Left lung (tissue), 14 donors: ENCODE measurements at places on chromosomes 3 and 15. TPM values are rescaled to one million over a fixed set of nuclear protein-coding genes. Genes with fewer than 3 reads are reported as not detected.
A peak's percentile ranks its signal among the peaks of the same experiment; 100 is the strongest.

The PLSCR2 gene
- total RNA-seq = 0.73 TPM

The LTK gene
- 1.8 TPM for total RNA-seq

DNA sequence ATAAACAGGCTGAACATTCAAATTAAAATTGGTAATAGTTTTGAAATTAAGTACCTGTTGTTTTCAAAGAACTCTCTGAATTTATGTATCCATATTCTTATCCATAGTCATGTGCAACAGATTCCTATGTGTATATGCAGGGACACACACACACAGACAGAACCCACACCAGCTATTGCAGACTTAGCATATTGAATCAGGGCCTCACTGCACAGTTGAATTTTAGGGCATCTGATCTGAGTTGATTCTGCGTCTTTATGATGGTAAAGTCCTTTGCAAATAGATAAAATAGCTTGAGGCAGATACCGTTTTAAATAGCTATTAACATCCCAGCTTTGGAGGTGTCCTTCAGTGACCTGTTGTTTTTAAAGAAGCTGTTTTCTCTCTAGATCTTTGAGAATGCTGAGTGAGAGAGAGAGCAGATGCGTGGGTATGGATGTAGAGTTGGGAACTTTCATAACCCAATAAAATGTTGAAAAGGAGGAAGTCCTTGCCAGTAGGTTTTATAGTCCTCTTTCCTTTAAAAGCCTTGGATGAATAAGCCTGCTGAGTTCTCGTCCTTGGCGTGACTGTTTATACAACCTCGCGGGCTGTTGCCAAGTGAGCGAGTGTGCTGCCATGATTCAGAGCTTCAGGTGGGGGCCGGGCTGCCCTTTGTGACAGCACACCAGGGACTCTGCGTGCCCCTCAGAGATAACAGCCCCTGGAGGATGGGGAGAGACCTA is 18.3 kb downstream of the MYZAP start:
- H3K27me3 ChIP-seq = no peaks in the 10 kb centered on the region
- H3K4me1 ChIP-seq = peaks cover 12% of the 10 kb centered on the region
- no peak overlapping the region for H3K27ac ChIP-seq
- no peak overlapping the region for H3K4me3 ChIP-seq
- DNase-seq = no peak

DNA sequence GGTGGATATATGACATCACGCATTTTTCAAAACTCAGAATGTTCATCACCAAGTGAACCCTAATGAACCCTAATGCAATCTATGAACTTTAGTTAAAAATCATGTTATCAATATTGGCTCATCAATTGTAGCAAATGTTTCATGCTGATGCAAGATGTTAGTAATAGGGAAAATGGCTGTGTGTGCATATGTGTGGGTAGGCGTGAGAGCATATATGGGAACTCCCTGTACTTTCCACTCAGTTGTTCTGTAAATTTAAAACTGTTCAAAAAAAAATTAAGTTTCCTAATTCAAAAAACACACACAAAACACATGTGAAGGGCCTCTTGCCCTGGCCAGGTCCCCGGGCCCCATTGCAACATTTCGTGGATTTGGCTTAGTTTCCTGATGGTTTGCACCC is 89.7 kb upstream of the PROK2 start:
- no peaks in the 10 kb centered on the region for H3K36me3 ChIP-seq
- H3K4me1 ChIP-seq = no peaks in the 10 kb centered on the region
- H3K4me3 ChIP-seq = no peak overlapping the region
- H3K27ac ChIP-seq = no peak overlapping the region

The LIPH gene
- total RNA-seq = 35.6 TPM

The CHDH gene
- total RNA-seq = 11.4 TPM

DNA sequence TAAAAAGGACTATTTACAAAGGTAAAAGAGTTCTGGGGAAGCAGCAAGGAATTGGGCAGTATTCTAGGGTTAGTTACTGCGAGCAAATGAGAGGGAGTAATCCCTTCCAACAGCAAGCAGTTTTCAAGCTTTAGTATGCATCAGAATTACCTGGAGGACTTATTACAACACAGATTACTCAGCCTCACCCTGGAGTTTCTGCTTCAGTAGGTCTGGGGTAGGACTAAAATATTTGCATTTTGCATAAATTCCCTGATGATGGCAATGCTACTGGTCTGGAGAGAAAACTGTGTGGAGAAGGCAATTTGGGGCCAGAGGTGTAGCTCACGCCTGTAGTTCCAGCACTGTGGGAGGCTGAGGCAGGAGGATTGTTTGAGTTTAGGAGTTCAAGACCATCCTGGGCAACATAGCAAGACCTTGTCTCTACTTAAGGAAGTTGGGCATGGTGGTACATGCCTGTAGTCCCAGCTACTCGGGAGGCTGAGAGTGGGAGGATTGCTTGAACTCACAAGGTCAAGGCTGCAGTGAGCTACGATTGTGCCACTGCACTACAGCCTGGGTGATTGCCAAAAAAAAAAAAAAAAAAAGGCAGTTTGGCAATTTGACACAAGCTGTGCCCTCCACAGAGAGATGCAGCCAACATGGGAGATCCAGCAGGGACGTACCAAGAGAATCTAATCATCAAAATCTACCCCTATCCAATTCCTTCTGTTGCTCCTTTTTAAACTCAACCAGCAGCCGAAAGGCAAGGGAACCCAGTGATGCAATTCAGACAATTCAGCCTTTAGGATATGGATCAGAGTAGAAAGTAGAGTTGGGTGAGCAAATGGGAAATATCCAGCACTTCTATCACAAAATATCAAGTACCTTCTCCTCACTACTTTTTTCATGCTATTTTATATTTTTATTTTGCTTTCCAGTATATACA is 27.1 kb upstream of the AP4E1 start:
- no peak overlapping the region for H3K4me3 ChIP-seq
- peaks cover 78% of the 10 kb centered on the region for H3K4me1 ChIP-seq
- DNase-seq = no peak
- no peaks in the 10 kb centered on the region for H3K27me3 ChIP-seq
- peak overlapping the region; percentile 73 for H3K27ac ChIP-seq

DNA sequence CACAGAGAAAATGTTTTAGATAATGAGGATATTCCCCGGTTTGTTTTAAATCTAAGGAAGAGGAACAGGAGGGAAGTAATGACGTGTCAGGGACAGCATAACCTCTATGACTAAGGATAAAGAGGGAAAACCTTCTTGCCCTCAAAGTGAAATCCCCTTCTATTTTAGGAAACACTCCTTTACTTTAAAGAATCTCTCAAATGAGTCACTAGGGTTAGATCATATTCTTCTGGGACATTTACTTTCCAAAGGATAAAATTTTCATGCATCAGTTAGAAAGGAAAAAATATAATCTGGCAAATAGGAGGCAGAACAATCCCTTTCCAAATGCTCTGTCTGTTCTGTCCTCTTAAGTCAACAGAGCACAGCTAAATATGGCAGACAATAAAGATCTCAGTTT is 43.2 kb upstream of the UBE2E2 start:
- H3K4me3 ChIP-seq = no peak overlapping the region
- no peaks in the 10 kb centered on the region for H3K36me3 ChIP-seq
- no peaks in the 10 kb centered on the region for H3K27me3 ChIP-seq
- H3K4me1 ChIP-seq = no peaks in the 10 kb centered on the region
- DNase-seq = no peak

DNA sequence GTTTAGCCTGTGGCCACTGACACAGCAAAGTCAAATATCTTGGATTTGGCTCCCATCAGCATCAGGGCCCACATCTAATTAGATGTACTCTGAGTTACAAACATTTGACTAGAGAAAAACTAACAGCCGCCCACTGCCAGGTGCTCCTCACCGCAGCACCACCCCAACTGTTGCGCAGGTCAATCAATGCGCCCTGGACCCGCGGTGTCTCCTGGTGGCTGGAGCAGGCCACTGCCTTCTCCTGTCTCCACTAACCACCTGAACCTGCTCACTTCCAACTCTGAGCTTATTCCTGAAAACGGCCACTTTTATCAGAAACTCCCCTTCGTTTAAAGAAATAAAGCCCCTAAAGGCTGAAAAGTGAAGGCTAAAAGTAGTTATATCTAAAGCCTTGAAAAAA is 4.3 kb downstream of the RIOX2 start:
- peaks cover 21% of the 10 kb centered on the region for H3K4me1 ChIP-seq
- H3K4me3 ChIP-seq = no peak overlapping the region
- no peak overlapping the region for H3K27ac ChIP-seq
- no peak for DNase-seq
- H3K36me3 ChIP-seq = peaks cover 16% of the 10 kb centered on the region

- H3K4me1 ChIP-seq = no peaks in the 10 kb centered on the region
- H3K4me3 ChIP-seq = no peak overlapping the region
- H3K27me3 ChIP-seq = no peaks in the 10 kb centered on the region
- no peak for DNase-seq
- no peak overlapping the region for H3K27ac ChIP-seq
These were observed 129.2 kb downstream of the ISL2 start for GRCh38 chr15:76465728-76466127.

The GAP43 gene
- 0.29 TPM for total RNA-seq

DNA sequence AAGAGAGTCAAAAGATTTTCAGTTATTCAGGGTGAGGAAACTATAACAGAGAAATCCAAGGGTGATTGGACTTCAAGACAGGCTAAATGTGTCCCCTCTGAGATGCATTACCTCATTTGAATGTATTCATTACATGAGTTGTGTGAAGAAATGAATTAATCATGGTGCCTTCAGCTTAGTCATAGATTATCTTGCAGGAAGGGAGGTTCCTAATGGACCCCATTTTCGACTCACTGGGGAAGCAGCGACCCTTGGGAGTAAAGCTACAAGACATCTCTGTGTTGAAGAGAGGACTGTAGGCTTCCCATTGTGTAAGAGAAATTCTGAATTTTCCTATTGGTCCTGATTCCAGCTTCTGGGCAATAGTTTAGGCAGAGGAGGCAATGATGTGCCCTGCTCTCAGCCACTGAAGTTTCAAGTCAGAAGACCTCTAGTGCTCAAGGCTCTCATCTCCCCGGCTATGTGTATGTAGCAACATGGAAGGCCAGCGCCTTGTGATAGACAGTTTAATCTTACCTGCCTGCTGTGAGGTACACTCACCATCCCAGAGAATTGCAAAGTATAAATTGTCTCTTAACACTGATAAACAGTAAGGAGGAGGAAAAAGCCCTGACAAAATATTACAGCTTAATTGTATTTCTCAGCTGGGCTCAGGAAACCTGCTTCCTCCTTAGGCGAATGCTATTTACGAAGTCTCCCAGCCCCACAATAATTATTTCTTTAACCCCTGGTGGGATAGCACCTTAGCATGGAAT is 133.8 kb downstream of the PDCD6IP start:
- H3K27ac ChIP-seq = no peak overlapping the region

The KLHL24 gene
- total RNA-seq = 59.2 TPM

The SLC38A3 gene
- total RNA-seq = 0.23 TPM

The ADAMTS7 gene
- 9.1 TPM for total RNA-seq

The NFKBIZ gene
- 76.0 TPM for total RNA-seq

DNA sequence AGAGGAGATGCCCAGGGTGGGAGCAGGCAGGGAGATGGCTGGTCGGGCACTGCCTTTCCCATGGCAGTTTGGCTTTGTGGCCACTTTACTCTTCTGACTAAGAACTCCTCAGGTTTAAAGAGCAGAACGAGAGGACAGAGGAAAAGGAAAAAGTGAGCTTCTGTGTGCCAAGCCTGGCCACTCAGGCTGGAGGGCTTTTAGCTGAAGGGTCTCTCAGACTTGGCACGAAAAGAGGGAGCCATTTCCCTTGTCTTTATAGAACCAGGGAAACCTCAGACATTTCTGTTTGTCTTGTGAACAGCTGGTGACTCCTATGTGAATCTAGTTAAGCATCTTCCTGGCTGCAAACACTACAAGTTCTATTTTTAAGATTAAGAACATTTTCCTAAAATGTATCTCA is 23.3 kb upstream of the PSMD6 start:
- no peak overlapping the region for H3K27ac ChIP-seq
- H3K27me3 ChIP-seq = peaks cover 4% of the 10 kb centered on the region
- no peak overlapping the region for H3K4me3 ChIP-seq
- no peaks in the 10 kb centered on the region for H3K4me1 ChIP-seq

GRCh38 chr3:49358884-49359225 is 702 bp upstream of the GPX1 start:
- H3K4me3 ChIP-seq = peak overlapping the region; percentile 83
- H3K27ac ChIP-seq = peak overlapping the region; percentile 90
- H3K36me3 ChIP-seq = peaks cover 80% of the 10 kb centered on the region
- DNase-seq = no peak

The CTXND1 gene
- 0.99 TPM for total RNA-seq

The TMOD2 gene
- total RNA-seq = 10.8 TPM

DNA sequence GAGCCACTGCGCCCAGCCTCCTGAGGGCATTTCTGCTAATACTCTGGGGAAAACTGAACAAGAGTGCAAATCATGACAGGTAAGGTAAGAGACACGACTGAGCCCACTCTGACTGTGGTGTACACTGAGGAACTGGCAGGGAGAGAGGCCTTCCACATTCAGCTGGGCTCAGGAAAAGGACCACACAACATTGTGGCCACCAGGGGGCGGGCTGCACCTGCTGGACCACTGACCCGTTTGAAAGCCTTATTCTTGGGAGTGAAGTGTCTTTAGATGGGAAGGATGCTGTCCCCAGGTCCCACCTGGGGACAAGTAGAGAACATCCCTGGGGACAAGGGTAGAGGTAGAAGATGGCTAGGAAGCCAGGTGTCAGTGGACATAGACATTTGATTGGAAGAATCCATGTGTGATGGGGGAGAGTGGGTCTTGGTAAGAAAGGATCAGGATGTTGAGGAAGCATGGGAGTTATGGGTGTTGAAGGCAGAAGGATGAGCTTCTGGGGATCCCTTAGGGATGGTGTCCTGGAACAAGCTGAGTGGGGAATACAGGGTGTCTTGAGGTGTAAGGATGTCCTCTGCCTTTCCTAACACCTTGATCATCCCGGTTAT is 6.2 kb upstream of the CTDSPL start:
- peaks cover 6% of the 10 kb centered on the region for H3K4me1 ChIP-seq
- no peak overlapping the region for H3K4me3 ChIP-seq
- H3K27ac ChIP-seq = no peak overlapping the region
- peak; percentile 95 for DNase-seq

The GP5 gene
- 0.15 TPM for total RNA-seq

DNA sequence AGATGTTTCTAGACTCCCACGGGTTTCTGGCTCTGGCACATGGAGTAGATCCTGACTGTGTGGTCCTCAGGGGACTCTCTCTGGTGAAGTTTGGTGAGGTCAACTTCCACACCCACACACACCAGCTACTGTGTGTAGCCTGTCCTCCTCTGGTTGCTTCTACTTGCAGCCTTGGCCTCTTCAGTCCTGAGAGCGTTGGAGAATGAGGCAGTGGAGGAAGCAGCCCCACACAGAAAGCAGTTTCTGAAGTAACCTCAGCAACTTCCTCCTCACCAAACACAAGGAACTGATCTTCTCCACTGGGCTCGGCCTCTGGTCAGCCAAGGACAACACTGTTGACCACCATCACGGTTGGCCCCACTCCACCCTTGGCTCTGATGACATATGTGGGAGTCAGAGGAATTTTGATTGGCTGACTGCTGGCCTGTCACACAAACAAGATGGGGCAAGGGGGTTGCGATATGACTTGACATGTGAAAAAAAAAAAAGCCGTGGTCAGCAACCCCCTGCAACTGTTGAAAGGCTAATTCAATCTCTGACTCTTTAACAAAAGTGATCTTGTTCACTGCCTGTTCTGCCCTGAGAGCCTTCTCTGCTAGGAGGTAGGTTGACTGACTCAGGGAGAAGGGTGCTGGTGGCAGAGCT is 19.6 kb downstream of the CD86 start:
- H3K27ac ChIP-seq = peak overlapping the region; percentile 43
- H3K4me1 ChIP-seq = no peaks in the 10 kb centered on the region
- DNase-seq = peak; percentile 67
- H3K27me3 ChIP-seq = no peaks in the 10 kb centered on the region
- no peak overlapping the region for H3K4me3 ChIP-seq
- no peaks in the 10 kb centered on the region for H3K36me3 ChIP-seq

- no peak for DNase-seq
- H3K4me1 ChIP-seq = no peaks in the 10 kb centered on the region
These were observed 46.2 kb downstream of the CRTAP start for GRCh38 chr3:33159981-33160380.
